ENCODE measurements at places on chromosomes 1 and 21.

- DNase-seq: peak; percentile 89
These were observed 4.0 kb upstream of the GPR3 start for GRCh38 chr1:27388337-27389005.

- no peak for DNase-seq
These were observed 49.3 kb downstream of the AZIN2 start for GRCh38 chr1:33130297-33130696.

DNA sequence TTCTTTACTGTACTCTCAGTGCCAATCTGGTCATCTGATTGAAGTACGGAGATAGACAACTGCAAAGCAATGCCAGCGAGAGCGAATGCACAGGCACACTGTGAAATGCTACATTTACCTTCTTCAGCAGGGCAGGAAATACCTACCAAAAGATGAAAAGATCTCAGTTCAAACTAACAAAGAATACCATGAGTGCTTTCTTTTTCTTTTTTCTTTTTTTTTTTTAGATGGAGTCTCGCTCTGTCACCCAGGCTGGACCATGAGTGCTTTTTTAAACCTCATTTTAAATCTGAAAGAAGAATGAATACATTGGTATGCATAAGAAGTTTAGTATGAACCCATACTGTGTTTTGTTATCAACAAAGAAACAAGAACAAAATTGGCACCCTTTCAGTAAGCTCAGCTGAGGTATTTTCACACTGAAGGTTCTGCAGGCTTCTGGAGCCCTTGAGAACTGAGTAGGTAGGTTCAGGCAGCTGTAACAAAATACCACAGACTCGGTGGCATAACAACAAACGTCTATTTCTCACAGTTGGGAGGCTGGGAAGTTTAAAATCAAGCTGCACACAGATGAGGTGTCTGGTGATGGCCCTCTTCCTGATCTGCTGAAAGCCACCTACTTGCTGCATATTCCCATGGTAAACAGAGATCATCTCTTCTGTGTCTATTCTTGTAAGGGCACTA, 1.7 kb upstream of the CHI3L2 start:
- DNase-seq: no peak

GRCh38 chr1:9589144-9589718, 520 bp downstream of the TMEM201 start:
- DNase-seq: no peak

GRCh38 chr1:227356620-227357146, 38.4 kb upstream of the CDC42BPA start:
- peak; percentile 81 for DNase-seq

DNA sequence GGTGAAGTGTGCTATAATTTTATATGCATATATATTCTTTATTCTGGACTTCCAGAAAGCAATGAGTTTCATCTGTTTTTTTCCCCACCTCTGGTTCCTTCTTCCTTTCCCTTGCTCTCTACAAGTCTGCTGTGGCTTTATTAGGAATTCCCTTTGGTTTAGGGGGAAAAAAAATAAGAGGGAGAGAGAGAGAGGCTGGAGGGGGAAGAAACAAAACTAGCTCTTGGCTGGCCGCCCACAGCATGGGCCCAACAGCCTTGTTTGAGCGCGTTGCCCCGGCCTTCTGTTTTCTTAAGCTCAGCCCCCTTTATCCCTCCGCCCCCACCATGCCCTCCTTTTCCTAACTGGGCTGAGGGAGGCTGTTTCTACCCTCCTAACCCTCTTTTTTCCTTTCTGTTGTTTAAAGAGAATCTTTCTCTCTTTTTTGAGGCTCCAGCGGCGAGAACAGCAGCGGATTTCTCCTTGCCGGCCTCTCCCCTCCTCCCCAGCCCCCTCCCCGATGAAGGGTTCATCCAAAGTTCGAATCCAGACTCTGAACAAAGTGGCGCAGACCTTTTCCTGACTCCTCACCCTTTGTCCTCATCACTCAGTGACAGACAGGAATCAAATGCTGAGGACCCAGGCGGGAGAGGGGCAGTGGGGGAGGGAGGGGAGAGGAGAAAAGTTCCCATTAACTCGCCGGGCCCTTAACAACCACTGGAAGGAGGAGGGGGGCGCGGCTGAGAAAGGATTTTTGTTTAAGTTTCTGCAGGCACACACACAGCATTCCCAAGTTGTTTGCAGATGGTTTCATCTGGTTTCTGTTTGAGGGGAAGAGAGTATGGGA, 29.7 kb downstream of the PBX1 start:
- DNase-seq: peak; percentile 89

GRCh38 chr21:42001781-42002180, 8.4 kb downstream of the ZBTB21 start:
- no peak for DNase-seq

DNA sequence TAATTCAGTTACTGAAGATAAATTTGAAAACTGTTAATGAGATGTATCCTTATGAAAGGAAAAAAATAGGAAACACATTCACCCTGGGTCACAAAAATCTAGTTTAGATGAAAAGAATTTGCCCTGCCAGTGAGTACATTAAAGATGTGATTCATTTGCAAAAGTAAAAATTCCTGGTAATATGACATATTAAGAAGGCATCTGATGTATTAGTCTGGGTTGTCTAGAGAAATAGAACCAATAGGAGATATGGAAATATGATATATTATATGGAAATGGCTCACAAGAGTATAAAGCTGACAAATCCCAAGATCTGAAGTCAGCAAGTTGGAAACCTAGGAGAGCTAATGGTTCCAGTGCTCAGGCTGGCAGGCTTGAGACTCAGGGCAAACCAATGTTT, 153.8 kb downstream of the MRPL39 start:
- DNase-seq: no peak

- no peak for DNase-seq
These were observed 36.9 kb upstream of the OR2B11 start for GRCh38 chr1:247494767-247495166.

GRCh38 chr1:230186003-230186863, 119.2 kb downstream of the GALNT2 start:
- DNase-seq: peak; percentile 75

DNA sequence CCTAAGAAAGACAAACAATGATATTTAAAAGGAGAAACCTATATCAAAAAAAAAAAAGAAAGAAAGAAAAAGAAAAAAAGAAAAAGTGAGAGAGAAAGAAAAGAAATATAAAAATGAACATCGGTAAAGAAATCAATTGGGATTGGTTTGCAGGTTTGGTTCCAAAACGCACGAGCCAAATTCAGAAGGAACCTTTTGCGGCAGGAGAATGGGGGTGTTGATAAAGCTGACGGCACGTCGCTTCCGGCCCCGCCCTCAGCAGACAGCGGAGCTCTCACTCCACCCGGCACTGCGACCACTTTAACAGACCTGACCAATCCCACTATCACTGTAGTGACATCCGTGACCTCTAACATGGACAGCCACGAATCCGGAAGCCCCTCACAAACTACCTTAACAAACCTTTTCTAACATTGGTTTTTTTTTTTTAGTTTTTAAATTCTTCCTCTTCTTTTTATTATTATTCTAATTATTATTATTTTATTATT, 11.7 kb downstream of the LHX9 start:
- peak; percentile 61 for DNase-seq

GRCh38 chr1:234479310-234479559, 256 bp upstream of the TARBP1 start:
- DNase-seq: no peak

DNA sequence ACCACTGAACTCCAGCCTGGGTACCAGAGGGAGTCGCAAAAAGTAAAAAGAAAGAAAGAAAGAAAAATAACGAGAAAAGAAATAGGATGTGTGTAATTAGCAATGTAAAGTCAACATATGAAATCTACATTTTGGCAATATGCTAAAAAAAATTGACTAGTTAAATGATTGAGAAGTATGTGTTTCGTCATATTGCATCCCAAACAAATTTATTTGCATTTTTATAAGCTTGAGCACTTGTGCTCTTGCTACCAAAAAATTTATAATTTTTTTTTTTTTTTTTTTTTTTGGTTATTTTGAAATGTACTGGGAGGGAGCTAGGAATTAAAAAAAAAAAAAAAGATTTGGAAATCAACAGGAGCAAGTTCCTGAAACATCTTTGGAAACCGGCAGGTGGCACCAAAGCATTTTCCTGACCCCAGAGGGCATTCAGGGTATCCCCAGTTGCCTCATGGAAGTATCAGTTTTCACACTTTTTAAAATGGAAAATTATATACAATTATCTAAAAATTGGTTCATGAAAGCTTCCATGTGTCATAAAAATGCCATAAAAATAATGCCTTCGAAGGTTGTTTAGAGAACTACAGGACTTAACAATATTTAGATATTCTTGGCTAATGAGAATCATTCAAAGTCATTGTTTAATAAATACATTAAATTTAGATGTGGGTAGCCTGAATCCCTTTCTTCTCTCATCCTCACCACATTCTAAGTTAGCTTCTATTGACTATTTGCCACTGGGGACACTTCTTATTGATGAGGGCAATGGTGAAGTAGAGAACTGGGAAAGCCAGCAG, 4.8 kb upstream of the HEATR1 start:
- peak; percentile 80 for DNase-seq

- DNase-seq: no peak
These were observed 20.8 kb upstream of the GBP1 start for GRCh38 chr1:89085781-89086180.

- DNase-seq: no peak
These were observed 10.6 kb upstream of the LRRC39 start for GRCh38 chr1:100188617-100189016.

DNA sequence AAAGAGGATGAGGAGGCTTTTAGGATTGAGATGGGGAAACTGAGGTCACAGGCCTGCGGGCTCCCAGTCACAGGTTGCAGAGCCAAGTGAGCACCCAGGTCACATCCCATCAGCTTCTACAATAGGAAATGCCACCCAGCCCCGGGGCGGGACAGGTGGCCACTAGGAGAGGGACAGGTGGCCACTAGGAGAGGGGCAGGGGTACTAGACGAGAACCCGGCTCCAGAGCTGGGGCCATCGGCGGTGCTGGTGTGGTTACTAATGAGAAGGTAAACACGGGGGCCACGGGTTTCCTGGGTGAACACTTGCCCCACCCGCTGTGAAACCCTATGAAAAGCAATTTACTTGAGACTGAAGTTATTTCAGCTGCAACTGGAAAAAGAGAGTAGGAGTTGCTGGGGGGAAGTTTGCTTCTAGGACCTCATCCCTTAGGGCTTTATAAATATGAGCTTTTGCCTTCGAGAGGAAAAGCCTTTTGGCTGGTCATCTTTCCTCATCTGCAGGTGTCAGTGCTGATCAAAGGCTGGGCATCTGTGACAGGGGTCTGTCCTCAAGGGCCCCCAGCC, 52.5 kb downstream of the MRPL37 start:
- DNase-seq: no peak

DNA sequence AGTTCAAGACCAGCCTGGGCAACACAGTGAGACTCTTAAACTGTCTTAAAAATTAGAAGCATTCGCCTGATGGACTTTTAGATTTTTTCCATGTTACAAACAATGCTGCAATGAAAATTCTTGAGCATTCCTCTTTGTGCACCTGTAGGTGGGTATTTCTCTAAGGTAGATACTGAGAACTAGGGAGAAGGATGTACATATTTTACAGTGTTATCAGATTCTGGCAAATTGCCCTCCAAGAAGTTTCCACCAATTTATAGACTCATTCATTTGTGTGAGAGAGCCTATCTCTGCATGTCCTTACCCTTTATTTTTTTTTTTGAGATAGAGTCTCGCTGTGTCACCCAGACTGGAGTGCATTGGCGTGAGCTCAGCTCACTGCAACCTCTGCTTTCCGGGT, 12.3 kb upstream of the LEFTY2 start:
- no peak for DNase-seq

GRCh38 chr1:209040351-209040750, 543.2 kb upstream of the CAMK1G start:
- DNase-seq: no peak

GRCh38 chr1:1282998-1283397, 2.8 kb downstream of the SCNN1D start:
- no peak for DNase-seq

- peak; percentile 84 for DNase-seq
These were observed 47.5 kb upstream of the CRNN start for GRCh38 chr1:152461544-152461943.
